ENCODE measurements at places on chromosomes 4 and X.

DNA sequence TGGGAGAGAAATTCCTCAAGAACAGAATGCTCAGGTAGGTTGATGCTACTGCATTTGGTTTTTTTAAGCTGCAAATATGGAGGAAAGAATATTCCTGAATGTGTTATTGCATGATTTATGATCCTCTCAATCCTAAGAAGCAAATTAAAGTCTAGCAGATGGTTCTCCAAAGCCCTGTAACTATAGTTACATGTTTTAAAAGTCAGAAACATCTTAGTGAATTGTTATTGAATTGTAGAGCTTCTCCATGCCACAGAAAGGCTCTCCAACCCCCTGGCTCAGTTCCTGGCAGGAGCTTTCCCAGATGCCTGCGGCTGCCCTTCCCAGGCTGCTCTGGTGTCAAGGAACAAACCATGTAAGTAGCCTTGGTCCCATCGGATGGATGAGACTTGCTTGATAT is 227.8 kb upstream of the GATB start:
- DNase-seq: no peak

DNA sequence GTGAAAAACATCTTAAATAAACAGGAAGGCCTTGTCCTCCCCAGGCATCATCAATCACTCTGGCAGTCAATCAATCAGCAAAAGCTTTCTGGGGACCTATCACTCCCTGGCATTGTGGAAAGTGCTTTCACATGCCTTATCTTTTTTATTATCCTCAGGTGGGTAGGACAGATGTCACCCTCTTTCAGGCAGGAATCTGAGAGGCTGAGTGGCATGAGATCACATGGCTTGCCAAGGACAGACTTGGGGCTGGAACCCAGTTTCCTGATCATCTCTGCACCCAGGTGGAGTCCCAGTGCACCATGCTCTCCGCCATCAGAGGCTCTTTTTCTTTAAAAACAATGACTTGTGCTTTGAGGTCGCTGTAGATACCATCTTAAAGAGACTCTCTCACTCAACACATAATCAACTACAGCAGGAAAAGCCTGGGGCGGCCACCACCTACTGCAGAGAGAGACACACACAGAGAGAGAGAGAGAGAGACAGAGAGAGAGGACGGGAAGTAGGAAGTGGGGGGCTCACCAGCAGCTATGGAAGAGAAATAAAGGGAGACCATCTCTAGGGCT is 282.7 kb downstream of the PTTG2 start:
- DNase-seq: no peak

GRCh38 chr4:18422685-18423084 is 401.1 kb upstream of the LCORL start:
- DNase-seq: no peak

- no peak for DNase-seq
These were observed 424.2 kb downstream of the PDGFC start for GRCh38 chr4:156547439-156547838.

GRCh38 chrX:15645266-15645665 is 19.3 kb downstream of the CLTRN start:
- DNase-seq: no peak

- no peak for DNase-seq
These were observed 120.6 kb upstream of the JADE1 start for GRCh38 chr4:128688846-128689437.

DNA sequence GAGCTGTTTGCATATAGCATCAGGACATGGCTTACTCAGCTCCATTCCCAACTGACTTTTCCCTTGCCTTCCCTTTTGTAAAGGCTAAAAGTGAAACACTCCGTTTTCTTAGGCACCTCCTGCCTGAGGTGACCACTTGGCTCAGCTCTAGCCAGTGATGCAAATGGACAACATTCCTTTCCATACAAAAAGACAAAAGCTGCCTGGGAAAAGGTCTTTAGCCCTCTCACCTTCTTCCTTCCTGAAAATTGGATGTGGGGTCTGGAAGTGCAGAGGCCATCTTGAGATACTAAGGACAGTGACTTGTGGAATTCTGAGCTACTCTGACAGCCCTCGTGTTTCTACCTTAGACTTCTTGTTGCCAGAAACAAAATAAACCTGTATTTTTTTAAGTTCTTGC is 27.7 kb upstream of the SFRP2 start:
- no peak for DNase-seq

DNA sequence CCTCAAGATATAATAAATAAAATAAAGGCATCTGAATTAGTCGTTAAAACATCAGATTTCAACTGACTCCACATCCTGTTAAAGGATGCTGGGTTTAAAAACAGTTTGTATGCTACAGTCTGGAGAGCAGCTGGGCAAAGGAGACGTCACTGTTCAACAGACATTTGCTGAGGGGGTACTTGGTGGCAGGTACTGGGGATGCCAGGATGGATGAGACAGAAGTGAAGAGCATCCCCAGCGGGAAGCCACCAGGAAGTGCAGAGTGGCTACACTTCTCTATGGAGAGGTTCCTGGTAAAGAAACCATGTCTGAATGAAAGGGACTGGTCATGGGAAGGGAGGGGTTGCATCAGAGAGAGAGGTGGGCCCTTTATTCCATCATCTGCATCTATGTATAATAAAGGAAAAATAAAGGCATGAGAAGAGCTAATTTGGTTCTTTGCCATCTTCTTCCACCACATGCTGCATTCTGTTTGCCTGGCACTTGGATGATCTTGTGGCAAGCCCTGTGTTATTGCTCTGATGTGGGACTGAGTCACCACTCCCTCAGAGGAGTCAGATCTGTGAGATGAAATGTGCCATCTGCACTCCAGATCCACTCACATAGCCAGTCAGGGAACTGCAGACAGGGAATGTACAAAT is 145.0 kb downstream of the SOWAHB start:
- no peak for DNase-seq

DNA sequence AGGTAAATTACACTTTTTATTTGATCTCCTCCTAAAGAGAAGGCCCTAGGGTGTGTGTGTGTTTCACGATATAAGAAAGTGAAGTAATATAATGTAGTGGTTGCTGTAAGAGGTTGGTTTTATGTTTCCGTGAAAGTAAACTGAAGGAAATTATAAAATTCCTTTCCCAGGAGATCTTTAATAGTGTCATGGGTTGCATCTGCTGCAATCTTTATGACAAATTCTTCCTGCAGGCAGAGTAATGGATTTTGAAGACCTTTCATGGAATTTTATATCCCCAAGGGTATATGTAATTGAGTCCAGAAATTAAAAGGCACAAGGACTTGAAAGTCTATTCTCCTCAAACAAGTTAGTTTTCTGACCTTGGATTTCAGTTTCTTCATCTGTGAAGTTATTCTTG is 538.6 kb downstream of the ANKRD50 start:
- no peak for DNase-seq

DNA sequence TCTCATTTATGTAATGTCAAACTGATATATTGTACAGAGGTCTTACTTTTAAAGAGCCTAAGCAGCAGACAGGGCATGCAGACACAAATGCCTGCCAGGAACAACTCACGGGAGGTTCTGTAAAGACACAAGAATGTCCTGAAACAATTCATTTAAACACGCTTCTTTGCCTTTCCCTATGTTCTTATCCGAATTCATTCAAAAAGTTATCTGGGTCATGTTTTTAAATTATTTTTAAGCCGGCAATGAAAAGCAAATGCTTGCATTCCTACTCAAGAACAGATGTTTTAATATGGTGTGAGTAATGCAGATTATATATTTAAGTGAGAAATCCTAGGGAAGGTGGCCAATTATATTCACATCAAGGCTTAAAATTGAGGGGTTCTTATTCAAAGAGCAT is 192.6 kb downstream of the PDGFC start:
- DNase-seq: no peak

GRCh38 chr4:115851918-115852766 is 738.7 kb upstream of the NDST4 start:
- DNase-seq: no peak

GRCh38 chr4:7812921-7813320 is 126.7 kb downstream of the AFAP1 start:
- no peak for DNase-seq

GRCh38 chrX:100478714-100479306 is 68.7 kb upstream of the PCDH19 start:
- no peak for DNase-seq

DNA sequence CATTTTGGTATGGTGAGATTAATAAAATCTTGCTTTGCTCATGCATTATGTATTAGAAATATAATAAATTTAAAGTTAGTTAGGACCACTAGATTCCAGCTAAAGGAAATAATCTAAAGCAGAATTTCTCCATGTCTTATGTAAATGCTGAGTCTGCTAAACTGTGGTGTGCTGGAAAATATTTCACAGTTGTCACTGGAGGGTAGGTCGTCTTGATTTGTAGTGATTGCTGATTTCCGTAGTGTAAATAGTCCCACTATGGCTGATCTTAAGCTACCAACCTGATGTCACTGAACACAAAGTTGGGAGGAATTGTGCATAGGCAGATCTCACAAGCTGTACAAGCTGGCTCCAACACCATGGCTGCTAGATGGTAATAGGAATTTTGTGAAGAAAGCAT is 133.4 kb upstream of the NR3C2 start:
- DNase-seq: no peak

- DNase-seq: no peak
These were observed 127.3 kb upstream of the CPEB2 start for GRCh38 chr4:14874990-14875389.

GRCh38 chr4:26127851-26128337 is 192.9 kb upstream of the RBPJ start:
- no peak for DNase-seq

DNA sequence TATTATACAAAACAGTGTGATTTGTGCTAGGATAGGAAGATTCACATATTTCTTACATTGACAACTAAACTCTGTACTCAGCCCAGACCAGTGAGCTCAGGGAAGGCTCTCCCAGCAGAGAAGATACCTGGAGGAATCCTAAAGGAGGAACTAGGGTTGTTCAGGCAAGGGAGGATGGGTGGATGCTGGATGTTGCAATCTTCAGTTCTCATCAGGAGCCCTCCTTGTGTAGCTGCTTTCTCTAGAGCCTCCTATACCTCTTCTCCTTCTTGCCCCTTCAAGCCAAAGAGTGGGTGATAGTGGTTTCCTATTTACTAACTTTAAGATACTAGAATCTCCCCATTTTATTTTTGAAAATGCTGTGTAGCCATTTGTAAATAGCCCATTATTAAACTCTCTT is 117.3 kb downstream of the NKX6-1 start:
- DNase-seq: no peak

- no peak for DNase-seq
These were observed 89.2 kb downstream of the GATB start for GRCh38 chr4:151671541-151672059.

DNA sequence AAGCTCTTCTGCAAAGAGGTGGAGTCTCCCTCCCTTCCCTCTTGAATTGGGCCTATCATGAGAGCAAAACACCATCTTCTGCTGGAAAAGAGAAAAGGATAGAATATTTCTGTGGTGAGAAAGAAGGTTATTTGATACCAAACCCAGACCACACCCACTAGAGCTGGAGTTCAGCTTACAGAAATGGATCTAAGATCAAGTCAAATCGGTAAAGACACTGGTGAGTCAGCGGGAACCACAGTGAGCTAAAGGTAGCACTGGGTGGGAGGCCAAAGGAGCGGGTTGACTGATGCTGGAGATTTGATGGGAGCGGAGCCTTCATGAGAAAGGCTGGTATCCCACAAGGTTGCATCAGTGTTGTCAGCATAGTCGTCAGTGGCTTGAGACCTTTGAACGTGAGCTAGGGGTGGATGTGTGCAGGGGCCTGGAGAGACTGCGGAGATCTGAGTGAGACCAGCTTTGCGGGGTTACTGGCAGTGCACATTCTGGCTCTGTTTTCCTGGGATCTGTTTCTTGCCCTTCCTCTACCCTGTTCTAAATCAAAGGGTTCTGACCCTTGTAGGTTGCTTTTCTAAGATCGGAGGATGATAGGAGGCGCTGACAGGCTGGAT is 106.4 kb upstream of the SCOC start:
- DNase-seq: no peak

GRCh38 chr4:68342134-68342533 is 7.8 kb downstream of the YTHDC1 start:
- DNase-seq: no peak

GRCh38 chrX:14939644-14940043 is 66.4 kb downstream of the MOSPD2 start:
- DNase-seq: no peak

GRCh38 chr4:182215148-182215547 is 28.1 kb upstream of the TENM3 start:
- no peak for DNase-seq

- DNase-seq: no peak
These were observed 67.2 kb downstream of the SMARCAD1 start for GRCh38 chr4:94274912-94275311.

DNA sequence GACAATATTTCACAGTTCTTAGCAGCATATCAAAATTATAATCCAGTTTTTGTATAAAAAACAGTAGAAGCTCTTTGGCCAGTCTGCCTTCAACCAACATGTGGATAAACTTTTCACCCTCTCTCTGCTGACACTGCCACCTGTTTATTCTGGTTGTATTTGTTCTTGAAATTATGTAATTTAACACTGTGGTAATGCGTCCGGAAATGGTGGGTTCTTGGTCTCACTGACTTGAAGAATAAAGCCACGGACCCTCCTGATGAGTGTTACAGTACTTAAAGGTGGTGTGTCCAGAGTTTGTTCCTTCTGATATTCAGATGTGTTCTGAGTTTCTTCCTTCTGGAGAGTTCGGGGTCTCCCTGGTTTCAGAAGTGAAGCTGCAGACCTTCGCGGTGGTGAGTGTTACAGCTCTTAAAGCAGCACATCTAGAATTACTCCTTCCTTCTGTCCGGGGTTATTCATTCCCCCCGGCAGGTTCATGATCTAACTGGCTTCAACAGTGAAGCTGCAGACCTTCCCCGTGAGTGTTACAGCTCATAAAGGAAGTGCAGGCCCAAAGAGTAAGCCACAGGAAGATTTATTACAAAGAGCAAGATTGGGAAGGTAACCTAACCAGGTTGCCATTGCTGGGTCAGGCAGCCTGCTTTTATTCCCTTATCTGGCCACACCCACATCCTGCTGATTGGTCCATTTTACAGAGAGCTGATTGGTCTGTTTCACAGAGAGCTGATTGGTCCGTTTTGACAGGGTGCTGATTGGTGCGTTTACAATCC is 15.7 kb downstream of the FAM184B start:
- DNase-seq: no peak

DNA sequence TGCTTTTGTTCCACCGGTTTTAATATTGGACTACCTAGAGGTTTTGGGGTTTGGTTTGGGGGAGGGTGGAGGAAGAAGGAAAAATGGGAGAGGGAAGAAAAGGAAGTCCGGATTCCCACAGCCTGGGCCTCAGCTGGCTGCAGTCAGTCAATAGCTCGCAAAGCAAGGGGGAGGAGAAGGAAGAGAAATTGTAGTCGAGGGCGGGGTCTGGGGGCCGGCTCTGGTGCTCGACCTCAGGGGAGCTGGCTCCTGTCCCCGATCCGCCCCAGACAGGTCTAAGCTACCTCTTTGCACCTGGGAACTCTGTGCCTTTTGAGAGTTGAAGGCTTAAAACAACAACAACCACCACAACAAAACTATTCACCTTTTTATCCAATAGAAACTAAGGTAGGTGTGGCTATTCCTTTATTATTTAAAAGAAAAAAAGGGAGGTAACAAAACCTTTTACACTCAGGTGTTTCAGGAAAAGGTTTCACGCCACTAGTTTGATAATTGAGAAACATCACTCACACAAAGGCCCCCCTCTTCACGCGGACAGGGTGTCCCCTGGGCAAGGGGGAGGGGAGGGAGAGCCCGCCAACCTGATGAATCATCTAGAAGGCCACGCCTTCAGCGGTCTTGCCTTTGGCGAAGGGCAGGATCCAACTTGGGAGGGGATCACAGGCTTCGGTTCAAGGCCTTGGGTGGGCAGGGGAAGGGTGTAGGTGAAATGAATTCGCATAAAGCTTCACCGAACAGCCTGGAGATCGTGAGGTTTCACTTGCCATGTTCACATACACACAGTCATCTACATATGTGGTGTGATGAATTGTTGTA is 1.6 kb upstream of the LNX1 start:
- DNase-seq: no peak

Data from stimulated activated CD4-positive, alpha-beta T cell treated with anti-CD3 and anti-CD28 coated beads, Interleukin-1b, Interleukin-23, amount 100 ng/mL, for 1 hour (primary cell).